ENCODE measurements at places on chromosomes 16 and 17.
A peak's percentile ranks its signal among the peaks of the same experiment; 100 is the strongest.

GRCh38 chr17:15409721-15410250 is 57.6 kb downstream of the CDRT4 start:
- DNase-seq: no peak

DNA sequence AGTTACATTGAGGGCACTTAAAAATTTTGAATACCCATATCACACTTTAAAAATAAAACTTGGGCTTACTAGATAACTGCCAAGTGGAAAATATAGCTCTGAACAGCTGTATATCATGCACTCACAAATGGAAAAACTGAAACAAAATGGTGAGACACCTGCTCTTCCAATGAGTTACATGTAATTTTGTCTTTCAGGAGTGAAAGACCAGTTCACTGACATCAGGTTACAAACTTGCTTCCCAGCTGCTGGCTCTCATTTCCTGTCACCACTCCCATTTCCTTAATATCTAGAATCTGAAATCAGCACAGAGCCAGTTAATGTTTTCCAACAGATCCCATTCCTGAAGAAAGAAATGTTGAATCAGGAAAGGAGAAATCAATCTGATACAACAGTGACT is 10.8 kb downstream of the CSNK2A2 start:
- no peak for DNase-seq

- DNase-seq: no peak
These were observed 13.3 kb downstream of the NXPH3 start for GRCh38 chr17:49588726-49589576.

DNA sequence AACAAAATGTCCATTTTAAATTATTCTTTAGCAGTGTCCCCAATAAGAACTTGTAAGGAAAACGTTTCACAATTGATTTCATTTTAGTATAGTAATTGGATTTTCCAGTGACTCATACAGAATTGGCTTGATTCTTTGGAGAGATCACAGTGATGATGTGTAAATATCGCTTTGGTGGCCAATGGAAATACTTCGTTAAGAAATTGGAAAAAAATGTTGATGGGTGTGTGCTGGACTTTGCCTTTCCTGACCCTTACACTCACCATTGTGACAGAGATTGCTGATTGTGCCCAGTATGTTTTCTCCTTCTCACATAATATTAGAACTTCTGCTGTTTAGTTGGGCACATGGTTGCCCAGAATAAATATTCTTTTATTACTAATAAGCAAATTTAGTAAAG is 7.4 kb upstream of the EFCAB13 start:
- DNase-seq: no peak

- DNase-seq: no peak
These were observed 8.4 kb downstream of the PIMREG start for GRCh38 chr17:6452471-6453266.

DNA sequence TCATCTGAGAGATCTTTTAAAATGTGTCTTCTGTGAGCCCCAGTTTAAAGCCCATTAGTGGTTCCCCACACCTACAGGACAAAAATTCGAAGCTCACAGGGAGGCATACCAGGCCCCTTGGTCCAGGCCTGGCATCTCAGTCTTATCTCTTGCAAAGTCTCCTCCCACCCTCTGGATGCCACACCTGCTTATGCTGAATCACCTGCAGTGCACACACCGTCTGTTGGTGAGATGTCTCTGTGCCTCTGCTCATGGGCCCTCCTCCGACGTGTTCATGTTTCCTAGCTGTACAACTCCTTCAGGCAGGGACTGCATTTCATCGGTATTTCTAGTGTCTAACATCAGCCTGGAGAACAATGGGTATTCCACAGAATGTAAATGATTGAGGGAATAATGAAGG is 41.6 kb downstream of the RNF157 start:
- DNase-seq: no peak

DNA sequence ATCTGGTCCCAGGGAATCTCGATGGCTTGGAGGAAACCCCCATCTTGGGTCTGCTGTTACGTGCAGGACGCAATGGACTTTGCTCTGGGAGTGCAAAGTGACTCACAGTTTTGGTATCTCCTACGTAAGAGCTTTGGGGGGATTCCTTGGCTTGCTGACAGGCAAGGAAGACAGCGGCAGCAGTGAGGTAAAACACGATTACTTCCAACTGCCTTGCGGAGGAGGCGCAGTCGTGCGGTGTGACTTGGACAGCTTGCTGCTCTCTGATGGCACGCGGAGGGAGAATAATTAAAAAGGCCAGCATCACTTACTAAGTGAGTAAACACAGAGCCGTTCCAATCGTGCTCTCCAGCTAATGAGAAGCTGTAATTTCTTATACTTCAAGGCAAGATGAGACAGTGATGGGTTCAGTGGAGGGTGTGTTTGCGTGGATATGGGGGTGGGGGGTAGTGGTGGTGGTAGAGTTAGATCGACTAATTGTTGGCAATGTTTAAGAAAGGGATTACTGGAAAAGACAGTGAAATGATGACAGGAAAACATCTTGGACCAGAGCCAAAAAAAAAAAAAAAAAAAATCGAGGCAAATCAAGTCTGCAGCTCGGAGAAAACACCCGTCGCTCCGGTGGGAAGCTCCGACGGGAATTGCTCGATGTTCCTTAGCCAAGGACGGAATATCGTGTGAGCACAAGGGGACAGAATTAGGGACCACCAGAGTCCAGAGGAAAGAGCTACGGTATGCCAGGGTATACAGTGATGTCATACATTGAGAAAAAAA is 184.8 kb upstream of the ZFHX3 start:
- no peak for DNase-seq

DNA sequence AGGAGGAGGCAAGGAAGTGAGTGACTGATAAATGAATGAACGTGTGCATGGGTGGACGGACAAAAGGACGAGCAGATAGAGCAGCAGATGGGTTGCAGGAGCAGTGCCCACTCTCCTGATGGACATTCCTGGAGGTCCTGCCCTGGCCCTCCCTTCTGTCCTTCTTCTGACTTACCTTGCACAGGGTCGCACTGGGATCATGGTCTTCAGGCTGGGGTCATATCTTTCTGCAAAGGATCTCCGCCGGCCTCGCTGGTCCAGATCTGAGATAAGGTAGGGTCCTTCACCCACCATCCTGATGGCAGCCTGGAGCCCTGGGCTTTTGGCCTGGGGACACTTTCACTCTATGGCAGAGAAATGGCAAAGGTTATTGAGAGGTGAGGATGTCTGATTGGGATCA is 9.7 kb downstream of the ABCC12 start:
- no peak for DNase-seq

- DNase-seq: no peak
These were observed 110.5 kb downstream of the PMP22 start for GRCh38 chr17:15154618-15155017.

- DNase-seq: no peak
These were observed 112.7 kb downstream of the VPS53 start for GRCh38 chr17:601926-602303.

DNA sequence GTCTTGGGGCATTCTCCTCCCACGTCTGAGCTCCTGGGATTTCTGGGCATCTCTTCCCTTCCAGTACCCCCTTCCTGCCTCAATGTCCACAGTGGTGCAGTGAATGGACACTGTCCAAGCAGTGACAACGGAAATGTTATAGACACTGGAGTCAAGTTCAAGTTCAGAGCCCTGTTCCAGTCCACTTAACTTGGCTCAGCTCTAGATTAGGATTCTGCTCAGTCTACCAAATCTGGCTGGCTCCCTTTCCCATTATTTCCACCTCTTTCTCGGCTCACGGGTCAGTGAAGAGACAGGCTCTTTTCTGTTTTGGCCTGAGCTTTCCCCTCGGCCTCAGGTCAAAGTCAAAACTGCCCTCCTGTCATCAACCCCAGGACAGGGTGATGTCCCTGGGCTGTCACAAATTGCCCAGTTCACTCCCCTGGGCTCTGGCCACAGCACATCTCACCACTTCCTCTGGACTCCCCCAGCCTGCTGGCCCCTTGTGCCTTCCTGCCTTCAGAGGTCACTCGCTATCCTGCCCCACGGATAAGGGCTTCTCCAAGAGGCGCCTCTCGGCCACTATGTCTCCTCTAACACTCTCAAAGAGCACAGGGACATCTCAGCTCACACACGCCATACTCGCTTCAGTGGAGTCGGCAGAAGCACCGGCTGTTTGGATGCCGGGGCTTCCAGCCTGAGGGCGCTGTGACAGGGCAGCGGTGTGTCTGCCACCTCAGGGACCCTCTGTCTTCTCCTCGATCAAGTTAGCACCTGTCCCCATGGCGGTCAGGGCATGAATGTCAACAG is 17.7 kb upstream of the MRPL38 start:
- DNase-seq: no peak

DNA sequence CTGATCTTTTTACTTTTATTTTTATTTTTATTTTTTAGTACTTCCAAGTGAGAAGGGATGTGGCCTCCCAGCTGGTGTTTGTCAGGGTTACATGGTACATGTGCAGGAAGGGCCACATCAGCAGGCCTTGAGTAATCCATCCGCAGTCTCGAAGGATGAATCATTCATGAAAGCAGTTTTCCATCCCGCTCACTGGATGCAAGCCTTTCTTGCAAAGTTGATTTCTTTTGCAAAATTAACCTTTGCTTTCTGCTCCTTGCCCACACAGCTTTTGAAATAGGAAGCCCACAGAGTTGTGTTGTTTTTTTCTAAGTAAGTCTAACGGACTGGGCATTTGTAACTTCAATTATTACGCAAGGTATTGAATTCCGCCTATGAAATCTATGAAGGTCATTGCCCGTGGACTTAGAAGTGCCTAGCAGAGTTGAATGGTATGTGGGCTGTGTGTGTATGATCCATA is 157.4 kb downstream of the PRKCA start:
- no peak for DNase-seq

GRCh38 chr16:12317856-12318537 is 341.5 kb downstream of the SNX29 start:
- DNase-seq: no peak

DNA sequence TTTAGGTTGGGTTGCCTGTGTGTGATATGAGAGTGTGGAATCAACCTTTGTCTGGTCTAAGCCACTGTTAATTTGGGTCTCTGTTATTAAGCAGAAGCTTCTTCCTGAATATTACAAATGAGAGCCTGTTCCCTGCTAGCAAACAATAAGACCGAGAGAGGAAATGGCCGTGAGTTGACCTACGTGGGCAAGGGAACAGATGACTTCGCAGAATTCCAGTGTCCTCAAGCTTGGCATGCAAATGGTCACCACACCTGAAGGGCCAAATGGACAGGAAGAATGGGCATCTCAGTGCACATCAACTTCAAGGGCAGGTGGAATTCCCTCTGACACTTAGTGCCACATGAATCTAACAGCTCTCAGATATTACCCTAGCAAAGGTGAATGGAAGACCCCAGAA is 250.8 kb upstream of the FOXF1 start:
- DNase-seq: no peak

DNA sequence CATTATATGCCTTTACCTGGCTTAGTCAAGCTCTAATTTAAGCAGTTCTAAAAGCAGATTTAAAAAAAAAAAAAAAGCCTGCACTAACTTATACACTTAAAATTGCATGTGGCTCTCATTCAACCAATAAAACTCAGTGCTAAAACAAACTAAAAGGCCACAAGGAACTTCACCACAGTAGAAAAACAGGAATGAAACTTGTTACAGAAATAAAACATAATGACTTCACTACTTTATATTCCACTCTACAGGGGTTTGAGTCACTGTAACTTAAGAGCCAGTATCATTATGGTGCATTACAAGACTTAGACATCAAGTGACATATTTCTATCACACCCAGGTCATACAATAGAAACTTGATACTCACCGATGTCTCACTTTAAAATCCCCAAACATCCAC is 11.1 kb downstream of the CA10 start:
- DNase-seq: no peak

- DNase-seq: no peak
These were observed 9.0 kb downstream of the ITGB3 start for GRCh38 chr17:47262586-47262985.

DNA sequence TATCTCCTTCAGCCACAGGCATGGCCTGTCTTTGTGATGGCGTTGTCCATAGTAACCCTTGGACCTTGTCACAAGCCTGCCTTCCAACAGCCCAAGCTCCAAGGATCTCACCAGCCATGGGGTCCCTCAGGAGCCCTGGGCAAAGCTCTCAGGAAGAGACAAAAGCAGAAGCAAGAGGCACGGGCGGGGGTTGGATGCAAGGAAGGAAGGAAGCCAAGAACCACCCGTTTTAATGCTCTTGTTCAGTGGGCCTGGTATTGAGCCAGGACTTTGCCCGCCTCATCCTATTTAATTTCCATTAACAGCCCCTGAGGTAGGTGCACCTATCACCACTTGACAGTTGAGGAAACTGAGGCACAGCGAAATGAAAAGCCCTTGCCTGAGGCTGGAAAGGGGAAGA is 32.3 kb upstream of the GOSR2 start:
- DNase-seq: no peak

- no peak for DNase-seq
These were observed 9.6 kb downstream of the BANP start for GRCh38 chr16:87960852-87961251.

DNA sequence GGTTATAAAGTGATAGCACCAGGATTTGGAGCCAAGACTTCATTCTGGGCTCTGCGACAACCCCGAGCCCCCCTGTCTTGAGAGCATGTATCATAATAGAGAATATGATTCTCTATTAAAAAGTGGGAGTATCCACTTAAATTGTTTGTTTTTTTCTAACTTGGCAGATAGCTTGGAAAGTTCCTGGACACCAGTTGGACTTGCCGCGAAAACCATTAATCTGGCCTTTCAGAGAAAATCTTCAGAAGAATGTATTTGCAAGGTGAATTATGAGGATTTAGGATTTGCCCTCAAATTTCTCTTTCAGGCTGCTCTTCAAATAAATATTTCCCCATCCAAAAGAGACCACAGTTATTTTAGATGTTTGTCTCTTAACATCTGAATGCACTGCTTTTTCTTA is 53.5 kb downstream of the MARCHF10 start:
- no peak for DNase-seq

GRCh38 chr17:10798910-10799309 is 5.0 kb downstream of the TMEM238L start:
- no peak for DNase-seq

DNA sequence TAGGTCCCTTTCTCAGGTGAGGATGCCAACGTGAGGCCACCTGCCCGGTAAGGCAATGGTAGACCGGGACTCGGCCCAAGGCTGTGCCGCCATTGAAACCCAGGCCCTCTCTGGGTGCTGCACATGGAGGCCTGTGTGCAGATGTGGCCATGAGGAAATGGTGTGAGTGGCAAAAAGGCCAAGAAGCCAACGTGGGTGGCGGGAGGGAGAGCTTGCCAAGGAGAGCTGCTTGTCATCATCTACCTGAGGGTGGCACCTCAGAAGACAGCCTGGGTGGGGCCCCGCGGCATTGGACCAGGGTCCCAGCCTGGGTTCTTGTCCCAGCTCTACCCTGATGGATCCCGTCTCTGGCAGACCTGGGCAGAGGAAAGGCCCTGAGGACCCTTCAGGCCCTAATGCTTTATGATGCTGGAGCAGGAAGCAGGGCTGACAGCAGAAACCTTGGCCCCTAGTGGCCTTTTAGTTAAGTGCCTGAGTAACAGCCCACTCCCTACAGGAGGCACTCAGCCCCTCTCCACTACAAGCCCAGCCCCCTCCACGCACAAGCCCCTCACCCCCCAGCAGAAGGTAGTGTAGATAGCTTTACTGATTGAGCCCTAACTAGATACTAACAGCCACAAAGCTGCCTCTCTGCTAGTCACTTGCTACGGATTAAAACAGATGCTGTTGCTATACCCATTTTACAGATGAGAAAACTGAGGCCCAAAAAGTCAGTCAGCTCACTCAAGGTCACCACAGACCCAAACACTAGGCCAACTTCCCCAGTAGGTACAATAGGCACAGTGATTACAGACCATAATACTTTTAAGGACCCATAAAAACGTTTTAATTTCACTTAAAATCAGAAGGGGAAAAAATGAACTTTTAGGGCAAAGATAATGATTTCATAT is 26.2 kb upstream of the KIFC3 start:
- peak; percentile 33 for DNase-seq
